ENCODE measurements at places on chromosomes 5 and 9. TPM values are rescaled to one million over a fixed set of nuclear protein-coding genes. Genes with fewer than 3 reads are reported as not detected.

WNT8A gene
- total RNA-seq: not detected

BRINP1 gene
- total RNA-seq: 0.23 TPM

PPIC gene
- total RNA-seq: 71.1 TPM

OLFM1 gene
- total RNA-seq: 63.0 TPM

IFNA13 gene
- not detected for total RNA-seq

PCDHB16 gene
- total RNA-seq: 5.1 TPM

GMCL2 gene
- not detected for total RNA-seq

SLC6A7 gene
- total RNA-seq: not detected

CDKN2A gene
- 2.3 TPM for total RNA-seq

F2RL1 gene
- 1.9 TPM for total RNA-seq

OTP gene
- not detected for total RNA-seq

CTSV gene
- not detected for total RNA-seq

MATR3 gene
- total RNA-seq: 183 TPM

SV2C gene
- total RNA-seq: not detected

LRRC70 gene
- 9.6 TPM for total RNA-seq

GARIN3 gene
- total RNA-seq: not detected

IL9 gene
- not detected for total RNA-seq

C5orf58 gene
- not detected for total RNA-seq

PPP2R2B gene
- 15.0 TPM for total RNA-seq
